ENCODE measurements at places on chromosomes 12 and 14.

DNA sequence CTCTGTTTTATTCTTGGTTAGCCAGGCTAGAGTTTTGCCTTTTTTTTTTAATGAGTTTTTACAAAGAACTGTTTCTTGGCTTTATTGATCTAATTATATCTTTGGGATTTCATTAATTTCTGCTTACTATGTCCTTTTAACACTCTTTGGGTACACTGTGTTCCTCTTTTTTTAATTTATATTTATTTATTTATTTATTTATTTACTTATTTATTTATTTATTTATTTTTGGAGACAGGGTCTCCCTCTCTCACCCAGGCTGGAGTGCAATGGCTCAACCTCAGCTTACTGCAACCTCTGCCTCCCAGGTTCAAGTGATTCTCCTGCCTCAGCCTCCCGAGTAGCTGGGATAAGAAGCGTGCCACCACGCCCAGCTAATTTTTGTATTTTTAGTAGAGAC, 15.1 kb upstream of the MARK3 start:
- no peak for DNase-seq

GRCh38 chr14:81138429-81138828, 82.3 kb downstream of the GTF2A1 start:
- no peak for DNase-seq

GRCh38 chr12:120067901-120068300, 48.7 kb downstream of the RAB35 start:
- DNase-seq, result no peak

GRCh38 chr14:55117803-55118441, 11.1 kb upstream of the LGALS3 start:
- peak; percentile 90 for DNase-seq

DNA sequence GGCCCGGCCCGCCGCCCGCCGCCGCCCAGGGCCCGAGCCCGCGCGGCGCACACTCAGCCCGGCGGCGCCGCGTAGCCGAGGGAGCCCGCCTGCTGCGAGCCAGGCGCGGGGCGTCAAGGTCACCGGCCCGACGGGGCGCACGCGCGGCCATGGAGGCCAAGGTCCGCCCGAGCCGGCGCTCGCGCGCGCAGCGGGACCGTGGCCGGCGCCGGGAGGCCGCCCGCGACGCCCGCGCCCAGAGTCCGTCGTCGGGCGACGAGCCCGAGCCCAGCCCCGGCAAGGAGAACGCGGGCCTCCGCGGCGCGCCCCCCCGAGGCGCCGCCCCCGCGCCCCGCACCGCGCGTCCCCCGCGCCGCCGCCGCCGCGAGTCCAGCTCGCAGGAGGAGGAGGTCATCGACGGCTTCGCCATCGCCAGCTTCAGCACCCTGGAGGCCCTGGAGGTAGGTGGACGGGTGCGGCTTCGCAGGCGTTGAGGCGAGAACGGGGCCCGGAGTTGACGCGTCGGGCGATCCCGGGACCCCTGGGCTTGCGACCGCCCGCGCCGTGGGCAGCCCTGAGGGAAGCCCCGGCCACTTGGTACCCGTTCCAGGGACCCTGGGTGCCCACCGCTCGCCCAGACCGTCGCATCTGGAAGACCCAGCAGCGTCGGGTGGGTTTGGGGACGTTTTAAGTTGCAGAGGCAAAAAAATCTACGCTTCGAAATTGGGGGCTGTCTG, 629 bp downstream of the FBRSL1 start:
- DNase-seq, result peak; percentile 66

GRCh38 chr14:99360774-99361595, 89.0 kb upstream of the BCL11B start:
- no peak for DNase-seq

DNA sequence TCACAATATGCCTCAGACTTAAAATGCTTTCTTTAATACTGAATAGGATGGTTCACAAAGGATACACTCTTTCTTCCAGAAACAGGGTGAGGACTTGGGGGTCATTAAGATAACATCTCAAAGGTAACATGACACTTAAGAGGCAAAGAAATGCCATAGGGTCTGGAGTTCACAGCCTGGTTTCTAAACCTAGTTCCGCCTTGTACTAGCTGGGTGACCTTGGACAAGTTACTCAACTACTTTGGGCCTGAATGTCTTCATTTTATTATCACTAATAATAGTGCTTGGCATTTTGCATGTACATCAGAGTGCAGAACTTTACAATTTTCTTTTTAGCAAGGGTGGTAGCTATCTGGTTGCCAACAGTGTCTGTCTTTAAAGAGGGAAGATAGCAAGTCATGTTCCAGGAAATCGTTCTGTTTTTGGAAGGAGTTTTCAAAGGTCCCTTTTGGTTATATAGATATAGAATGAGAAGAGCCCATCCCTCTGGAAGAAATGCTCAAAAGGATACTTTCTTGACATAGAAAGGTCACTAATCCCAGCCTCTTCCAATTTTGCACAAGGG, 257.8 kb downstream of the NUAK1 start:
- DNase-seq, result no peak

GRCh38 chr14:32109676-32110547, 32.8 kb downstream of the ARHGAP5 start:
- no peak for DNase-seq

DNA sequence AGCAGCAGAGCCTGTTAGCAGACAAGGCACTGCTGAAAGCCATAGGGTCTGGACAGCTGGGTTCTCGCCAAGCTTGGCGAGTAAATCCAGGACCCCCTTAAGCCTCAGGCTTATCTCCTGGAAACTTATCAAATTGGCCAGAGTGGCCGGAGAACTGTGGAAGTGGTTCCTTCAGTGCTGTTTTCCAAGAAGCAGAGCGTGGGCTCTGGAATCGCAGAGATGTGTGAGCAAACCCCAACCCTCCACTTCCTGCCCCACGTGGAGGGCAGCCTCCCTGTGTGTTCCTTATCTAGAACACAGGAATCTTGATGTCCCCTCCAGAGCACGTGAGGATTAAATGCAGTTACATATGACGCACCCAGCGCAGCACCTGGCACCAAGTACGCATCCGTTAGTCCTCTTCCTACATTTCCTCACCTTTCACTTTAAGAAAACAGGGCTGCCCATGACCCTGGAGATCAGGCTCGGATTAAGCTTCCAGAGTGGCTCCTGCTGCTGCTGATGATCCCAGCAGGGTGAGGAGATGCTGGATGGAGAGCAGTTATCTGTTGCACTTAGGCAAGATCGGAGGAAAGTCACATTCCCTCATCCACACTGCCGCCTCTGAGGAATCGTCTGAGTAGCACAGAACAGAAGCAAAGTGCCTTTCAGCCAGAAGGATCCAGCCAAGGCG, 35.0 kb downstream of the MMAB start:
- no peak for DNase-seq

GRCh38 chr12:115223322-115223721, 539.3 kb upstream of the TBX3 start:
- no peak for DNase-seq

DNA sequence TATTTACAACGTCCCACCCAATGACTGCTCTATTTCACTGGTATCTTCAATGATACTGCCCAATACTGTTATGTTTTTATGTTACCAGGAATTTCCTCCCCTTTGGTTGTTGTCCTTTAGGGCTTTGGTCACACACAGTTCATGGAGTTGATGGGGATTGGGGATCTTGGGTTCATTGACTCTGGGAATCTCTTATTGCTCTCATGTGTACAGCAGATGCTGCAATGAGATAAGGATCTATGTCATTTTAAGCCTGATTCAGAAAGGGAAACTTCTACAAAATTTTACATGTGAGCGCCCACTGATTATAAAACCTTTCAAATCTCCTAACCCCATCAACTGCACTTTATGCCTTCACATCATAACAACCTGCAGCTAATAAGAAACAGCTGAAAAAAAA, 67.2 kb downstream of the FAR2 start:
- DNase-seq, result peak; percentile 64

DNA sequence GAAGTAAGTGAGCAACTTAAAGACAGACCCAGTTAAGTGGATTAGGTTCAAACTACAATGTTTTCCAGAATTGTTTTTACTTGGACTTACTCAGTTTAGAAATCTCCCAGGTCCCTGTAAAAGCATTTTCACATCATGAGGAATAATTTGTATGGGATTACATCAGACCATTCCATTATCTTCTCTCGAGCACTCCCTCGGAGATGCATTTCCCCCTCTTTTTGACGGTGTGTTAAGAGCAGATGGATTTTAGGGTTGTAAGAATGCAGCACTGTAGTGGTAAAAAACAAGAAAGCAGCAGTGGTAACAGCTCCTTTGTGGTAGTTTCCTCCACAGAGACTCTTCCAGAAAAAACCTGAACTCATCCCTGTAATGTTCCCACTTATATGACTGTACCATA, 488.4 kb downstream of the BCAT1 start:
- DNase-seq, result no peak

GRCh38 chr12:30976206-30976605, 49.7 kb downstream of the TSPAN11 start:
- DNase-seq, result no peak

- DNase-seq, result peak; percentile 73
These were observed 67.5 kb downstream of the ETV6 start for GRCh38 chr12:11716794-11717518.

GRCh38 chr12:117470804-117471203, 109.4 kb upstream of the NOS1 start:
- DNase-seq, result peak; percentile 14

- no peak for DNase-seq
These were observed 122.5 kb downstream of the PHLDA1 start for GRCh38 chr12:75908961-75909605.

GRCh38 chr14:102545461-102546265, 36.1 kb upstream of the ANKRD9 start:
- DNase-seq, result no peak

GRCh38 chr12:54053751-54054741, at the start of gene HOXC4:
TSS of gene HOXC4 (plus strand) at chr12:54053835. CDS start at chr12:54053923, 88 bp downstream.
- DNase-seq, result no peak

DNA sequence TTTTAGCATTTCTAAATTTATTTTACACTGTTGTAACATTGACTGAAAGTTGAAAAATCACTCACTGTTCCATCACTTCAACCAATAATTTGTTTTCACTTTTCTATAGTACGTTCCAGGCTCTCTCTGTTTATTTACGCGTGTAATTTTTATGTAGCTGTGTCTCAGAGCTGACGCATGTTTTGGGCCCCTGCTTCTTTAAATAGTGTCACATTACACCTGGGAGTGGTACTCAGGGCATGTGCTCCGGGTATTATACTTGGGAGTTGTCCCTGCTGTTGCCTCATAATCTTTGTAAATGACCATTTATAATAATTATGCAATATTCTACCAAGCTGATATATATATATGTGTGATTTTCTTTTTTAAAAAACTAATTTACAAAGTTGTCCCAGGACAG, 132.8 kb upstream of the CPM start:
- DNase-seq, result no peak

GRCh38 chr14:61608245-61609165, 86.8 kb upstream of the HIF1A start:
- DNase-seq, result no peak

DNA sequence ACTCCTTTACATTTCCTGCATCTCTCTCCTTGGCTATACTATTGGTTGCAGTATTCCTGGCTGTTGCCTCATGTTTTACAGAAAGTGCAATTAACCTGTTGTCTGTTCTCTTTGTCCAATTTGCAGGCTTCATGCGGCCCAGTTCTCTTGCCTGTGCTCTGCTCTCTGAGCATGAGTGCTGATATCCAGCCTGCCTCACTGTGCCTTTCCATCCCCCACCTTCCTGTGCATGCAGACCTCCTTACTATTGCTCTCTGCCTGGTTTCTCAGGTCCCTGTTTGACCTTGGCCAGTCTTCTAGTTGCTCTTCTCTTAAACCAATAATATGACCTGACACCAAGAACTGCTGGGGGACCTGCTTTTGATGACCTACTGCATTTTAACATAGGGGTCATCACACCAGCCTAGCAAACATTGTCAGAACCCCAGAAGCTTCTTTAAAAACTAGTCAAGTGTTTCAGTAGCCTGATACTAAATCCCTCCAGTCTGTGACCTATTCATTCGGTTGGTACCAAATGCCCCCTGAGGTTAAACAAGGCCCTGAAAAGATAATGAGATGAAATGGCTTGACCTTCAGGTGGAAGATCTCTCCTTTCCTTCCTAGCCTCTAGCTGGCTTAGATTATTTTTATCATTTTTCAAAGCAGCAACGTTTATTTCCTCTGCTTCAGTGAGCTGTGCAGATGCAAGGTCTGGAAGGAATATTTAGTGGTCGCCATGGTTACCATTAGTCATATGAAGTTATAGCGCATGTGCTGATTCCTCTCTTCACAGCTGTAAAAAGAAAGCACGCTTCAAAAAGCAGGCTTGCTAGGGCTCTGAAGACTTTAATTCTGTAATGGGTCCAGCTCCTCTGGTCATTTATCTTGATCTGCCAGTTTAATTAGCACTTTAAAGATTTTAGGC, 216.5 kb downstream of the PHLDA1 start:
- peak; percentile 81 for DNase-seq

DNA sequence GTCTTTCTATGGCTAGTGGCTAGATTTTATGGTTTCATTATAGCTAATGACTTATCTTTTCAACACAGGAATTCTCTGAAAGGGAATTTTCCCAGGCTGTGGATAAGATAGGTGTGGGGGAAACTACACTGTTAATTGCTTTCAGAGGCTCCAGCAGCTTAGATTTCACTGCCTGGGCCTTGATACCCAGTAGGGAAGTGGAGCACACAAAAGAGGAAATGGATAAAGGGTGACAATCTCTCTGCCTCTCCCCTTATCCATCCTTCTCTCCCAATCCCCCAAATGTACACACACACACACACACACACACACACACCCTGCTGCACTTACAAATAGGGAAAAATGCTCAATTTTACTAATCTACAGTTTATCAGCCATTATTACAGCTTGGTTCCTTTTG, 19.1 kb downstream of the SIX4 start:
- no peak for DNase-seq

- DNase-seq, result no peak
These were observed 36.2 kb upstream of the NUDT4 start for GRCh38 chr12:93341409-93342049.

DNA sequence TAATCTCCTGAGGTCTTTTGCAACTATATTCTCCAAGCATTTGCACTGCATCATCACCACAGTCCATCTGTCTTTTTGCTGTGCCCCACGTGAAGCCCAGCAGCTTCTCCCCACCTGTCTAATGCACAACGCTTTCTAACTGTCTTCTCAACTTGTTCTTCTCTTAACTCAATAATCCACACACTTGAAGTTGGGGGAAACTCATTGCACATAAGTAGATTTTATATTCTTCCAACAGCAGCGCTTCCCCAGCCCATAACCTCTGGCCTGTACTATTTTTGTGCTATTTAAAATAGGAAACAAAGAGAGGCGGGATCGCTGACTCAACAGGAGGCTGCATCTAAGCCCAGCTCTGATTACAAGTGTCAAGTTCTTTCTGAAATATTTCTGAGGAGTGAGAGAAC, 226.7 kb downstream of the GXYLT1 start:
- peak; percentile 28 for DNase-seq

GRCh38 chr12:106774808-106775524, 484 bp downstream of the RIC8B start:
- DNase-seq, result no peak

GRCh38 chr14:57122129-57122528, 146.6 kb downstream of the EXOC5 start:
- no peak for DNase-seq

- DNase-seq, result peak; percentile 95
These were observed 644 bp upstream of the SRGAP1 start for GRCh38 chr12:63843721-63844390.
